Neural progenitor cell (in vitro differentiated cells): ENCODE measurements at places on chromosomes 7 and 10. TPM values are rescaled to one million over a fixed set of nuclear protein-coding genes. Genes with fewer than 3 reads are reported as not detected.

DNA sequence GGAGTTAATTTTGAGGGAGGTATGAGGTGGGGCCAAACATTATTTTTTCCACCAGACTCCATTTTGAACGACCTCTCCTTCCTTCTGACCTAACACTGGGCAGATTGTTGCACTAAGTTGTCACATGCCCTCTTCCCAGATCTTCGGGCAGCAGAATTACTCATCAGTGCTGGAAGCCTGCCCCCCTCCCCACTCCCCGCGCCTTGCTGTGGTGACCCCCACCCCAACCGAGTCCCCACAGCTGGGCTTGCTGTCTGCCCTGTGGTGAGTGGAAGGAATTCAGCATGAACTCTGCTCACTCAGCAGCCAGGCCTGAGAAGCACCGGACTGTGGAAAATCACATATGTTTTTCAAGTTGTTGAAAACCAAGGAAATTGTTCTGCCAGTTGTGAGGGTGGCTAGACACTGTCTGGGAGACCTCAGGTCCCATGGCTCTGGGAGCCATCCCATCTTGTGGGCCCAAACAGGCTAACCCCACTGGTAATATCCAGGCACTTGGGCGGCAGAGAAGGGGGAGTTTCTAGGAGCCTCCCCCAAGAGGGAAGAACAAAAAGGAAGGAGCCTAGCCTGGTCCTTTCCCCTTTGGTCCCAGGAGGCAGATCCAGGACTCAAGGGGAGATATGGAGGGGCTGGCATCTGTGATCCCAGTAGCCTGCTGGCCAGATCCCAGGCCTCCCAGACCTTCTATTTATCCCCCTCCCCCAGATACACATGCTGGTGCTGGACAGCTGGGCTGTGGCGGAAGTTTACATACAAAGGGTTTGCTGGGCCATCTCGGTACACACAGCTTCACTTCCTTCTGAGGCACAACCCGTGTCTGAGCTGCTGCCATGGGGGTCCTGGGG, 3.5 kb upstream of the AEBP1 start:
- no peaks in the 10 kb centered on the region for H3K36me3 ChIP-seq
- peaks cover 40% of the 10 kb centered on the region for H3K27me3 ChIP-seq
- no peak overlapping the region for H3K4me3 ChIP-seq
- DNase-seq: no peak

- no peak overlapping the region for H3K27ac ChIP-seq
- H3K27me3 ChIP-seq: no peaks in the 10 kb centered on the region
- no peak for DNase-seq
- H3K36me3 ChIP-seq: no peaks in the 10 kb centered on the region
These were observed 12.3 kb downstream of the ERCC6 start for GRCh38 chr10:49526619-49527018.

The CPXM2 gene
- not detected in 2 replicates for total RNA-seq

The ZNF775 gene
- 3.0 and 26.1 TPM in 2 replicates for total RNA-seq

DNA sequence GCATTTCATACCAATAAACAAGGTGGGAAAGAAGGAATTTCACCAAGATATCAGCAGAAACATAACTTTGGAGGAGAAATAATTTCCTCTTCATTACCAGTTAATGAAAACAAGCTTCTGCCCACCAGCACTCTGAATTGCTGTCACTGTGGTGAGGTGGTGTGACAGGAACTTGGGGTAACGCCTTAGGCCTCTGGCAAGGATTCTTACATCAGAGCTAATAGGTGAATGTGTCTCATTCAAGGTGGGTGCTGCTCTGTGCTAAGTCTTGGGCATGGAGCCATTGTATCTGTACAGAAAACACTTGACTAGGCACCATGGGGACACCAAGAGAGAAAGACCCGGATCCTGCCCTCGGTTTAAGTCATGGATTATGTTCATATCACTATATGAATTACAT, 8.3 kb upstream of the LOXL4 start:
- no peak overlapping the region for H3K27ac ChIP-seq
- H3K27me3 ChIP-seq: no peaks in the 10 kb centered on the region
- H3K36me3 ChIP-seq: no peaks in the 10 kb centered on the region
- no peaks in the 10 kb centered on the region for H3K4me1 ChIP-seq

- no peak overlapping the region for H3K27ac ChIP-seq
- DNase-seq: no peak
- H3K27me3 ChIP-seq: no peaks in the 10 kb centered on the region
- no peak overlapping the region for H3K4me3 ChIP-seq
- H3K36me3 ChIP-seq: no peaks in the 10 kb centered on the region
- H3K4me1 ChIP-seq: no peaks in the 10 kb centered on the region
These were observed 63.8 kb downstream of the PALS2 start for GRCh38 chr7:24637021-24637420.

DNA sequence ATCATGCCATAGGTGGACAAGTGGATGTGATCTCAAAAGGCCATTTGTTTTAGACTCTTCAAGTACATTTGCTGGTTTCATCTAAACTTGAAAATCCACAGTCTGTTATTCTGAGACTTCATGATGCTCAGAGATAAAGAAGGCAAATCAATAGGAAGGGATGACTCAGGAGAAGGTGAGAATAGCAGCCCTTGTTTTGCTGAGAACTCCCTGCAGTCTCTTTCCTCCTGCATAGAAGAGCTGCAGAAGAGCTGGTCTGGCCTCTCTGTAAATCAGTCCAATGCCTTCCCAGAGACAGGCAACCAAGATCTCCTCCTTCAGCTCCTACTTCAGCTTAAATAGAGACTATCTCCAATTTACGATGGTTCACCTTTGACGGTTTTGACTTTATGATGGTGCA, 4.0 kb upstream of the BAIAP2L1 start:
- no peak for DNase-seq
- no peaks in the 10 kb centered on the region for H3K36me3 ChIP-seq
- H3K4me1 ChIP-seq: no peaks in the 10 kb centered on the region
- no peak overlapping the region for H3K27ac ChIP-seq

GRCh38 chr10:47340608-47341170, 7.5 kb upstream of the RBP3 start:
- H3K27me3 ChIP-seq: no peaks in the 10 kb centered on the region
- DNase-seq: peak; percentile 49
- H3K36me3 ChIP-seq: no peaks in the 10 kb centered on the region
- no peaks in the 10 kb centered on the region for H3K4me1 ChIP-seq
- H3K4me3 ChIP-seq: no peak overlapping the region

- H3K4me3 ChIP-seq: no peak overlapping the region
- H3K36me3 ChIP-seq: no peaks in the 10 kb centered on the region
- no peaks in the 10 kb centered on the region for H3K27me3 ChIP-seq
- no peak overlapping the region for H3K27ac ChIP-seq
- no peak for DNase-seq
- peaks cover 40% of the 10 kb centered on the region for H3K4me1 ChIP-seq
These were observed 6.5 kb downstream of the FAM53B start for GRCh38 chr10:124737708-124738107.

- H3K27ac ChIP-seq: no peak overlapping the region
- H3K36me3 ChIP-seq: peaks cover 5% of the 10 kb centered on the region
- no peaks in the 10 kb centered on the region for H3K4me1 ChIP-seq
- H3K27me3 ChIP-seq: no peaks in the 10 kb centered on the region
- no peak overlapping the region for H3K4me3 ChIP-seq
- peak; percentile 23 for DNase-seq
These were observed 624.9 kb downstream of the ARL4A start for GRCh38 chr7:13312307-13312706.

- no peaks in the 10 kb centered on the region for H3K36me3 ChIP-seq
- no peaks in the 10 kb centered on the region for H3K27me3 ChIP-seq
- H3K4me3 ChIP-seq: no peak overlapping the region
- no peak overlapping the region for H3K27ac ChIP-seq
These were observed 167.9 kb downstream of the NEURL1 start for GRCh38 chr10:103661198-103661950.

The GBX1 gene
- not detected in 2 replicates for total RNA-seq

The CPED1 gene
- not detected in 2 replicates for total RNA-seq

DNA sequence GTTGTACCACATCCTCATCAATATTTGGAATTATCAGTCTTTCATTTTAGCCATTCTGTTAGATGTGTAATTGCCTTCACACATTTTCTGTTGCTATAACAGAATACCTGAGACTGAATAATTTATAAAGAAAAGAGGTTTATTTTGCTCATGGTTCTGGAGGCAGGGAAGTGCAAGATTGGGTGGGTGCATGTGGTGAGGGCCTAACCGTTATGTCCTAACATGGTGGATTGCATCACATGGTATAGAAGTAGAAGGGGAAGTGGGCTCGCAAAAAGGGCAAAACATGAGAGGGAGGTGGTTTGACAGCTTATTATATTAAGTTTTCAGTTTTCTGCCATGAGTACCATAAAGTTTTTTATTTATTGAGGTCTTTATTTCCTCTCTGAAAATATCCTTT, 452.0 kb downstream of the ARL4A start:
- DNase-seq: no peak
- H3K4me1 ChIP-seq: no peaks in the 10 kb centered on the region
- no peak overlapping the region for H3K4me3 ChIP-seq
- no peaks in the 10 kb centered on the region for H3K36me3 ChIP-seq
- no peaks in the 10 kb centered on the region for H3K27me3 ChIP-seq
- no peak overlapping the region for H3K27ac ChIP-seq

GRCh38 chr7:116284390-116284789, 74.1 kb downstream of the TES start:
- H3K4me1 ChIP-seq: no peaks in the 10 kb centered on the region
- H3K27me3 ChIP-seq: no peaks in the 10 kb centered on the region
- DNase-seq: no peak
- no peak overlapping the region for H3K4me3 ChIP-seq
- H3K27ac ChIP-seq: no peak overlapping the region

DNA sequence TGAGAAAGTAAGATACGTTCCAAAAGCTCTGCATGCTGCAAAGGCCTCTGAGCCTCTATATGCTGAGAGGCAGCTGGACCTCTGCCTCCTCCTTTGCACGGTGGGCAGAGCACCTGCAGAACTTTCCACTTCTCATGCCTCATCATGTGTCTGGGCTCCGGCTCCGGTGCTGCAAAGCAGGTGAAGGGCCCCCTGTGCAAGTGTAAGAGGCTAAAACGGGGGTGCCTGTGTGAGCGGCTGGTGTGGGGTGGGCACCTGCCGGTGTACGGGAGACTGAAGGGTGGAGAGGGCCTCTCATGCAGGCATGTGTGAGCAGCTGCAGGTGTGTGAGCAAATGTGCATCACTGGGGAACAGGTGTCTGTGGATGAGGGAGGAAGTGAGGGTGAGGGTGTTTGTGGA, 121.0 kb downstream of the KCNMA1 start:
- H3K36me3 ChIP-seq: no peaks in the 10 kb centered on the region
- H3K4me1 ChIP-seq: peaks cover 18% of the 10 kb centered on the region
- H3K27me3 ChIP-seq: no peaks in the 10 kb centered on the region
- H3K4me3 ChIP-seq: no peak overlapping the region
- no peak overlapping the region for H3K27ac ChIP-seq

The SLIT1 gene
- 0.74 and 0.92 TPM in 2 replicates for total RNA-seq

- H3K27me3 ChIP-seq: no peaks in the 10 kb centered on the region
- no peak overlapping the region for H3K4me3 ChIP-seq
- H3K4me1 ChIP-seq: no peaks in the 10 kb centered on the region
- H3K27ac ChIP-seq: no peak overlapping the region
- H3K36me3 ChIP-seq: no peaks in the 10 kb centered on the region
These were observed 223.8 kb downstream of the PLXDC2 start for GRCh38 chr10:20040012-20040411.

GRCh38 chr7:115822801-115823200, 207.8 kb downstream of the TFEC start:
- no peak for DNase-seq
- no peaks in the 10 kb centered on the region for H3K36me3 ChIP-seq
- no peaks in the 10 kb centered on the region for H3K27me3 ChIP-seq
- peaks cover 13% of the 10 kb centered on the region for H3K4me1 ChIP-seq
- no peak overlapping the region for H3K4me3 ChIP-seq
- no peak overlapping the region for H3K27ac ChIP-seq

- no peaks in the 10 kb centered on the region for H3K4me1 ChIP-seq
- H3K4me3 ChIP-seq: no peak overlapping the region
- no peak for DNase-seq
- no peaks in the 10 kb centered on the region for H3K36me3 ChIP-seq
- no peaks in the 10 kb centered on the region for H3K27me3 ChIP-seq
- H3K27ac ChIP-seq: no peak overlapping the region
These were observed 125.3 kb upstream of the AMPH start for GRCh38 chr7:38756521-38756920.

The EBLN1 gene
- total RNA-seq: not detected in 2 replicates

DNA sequence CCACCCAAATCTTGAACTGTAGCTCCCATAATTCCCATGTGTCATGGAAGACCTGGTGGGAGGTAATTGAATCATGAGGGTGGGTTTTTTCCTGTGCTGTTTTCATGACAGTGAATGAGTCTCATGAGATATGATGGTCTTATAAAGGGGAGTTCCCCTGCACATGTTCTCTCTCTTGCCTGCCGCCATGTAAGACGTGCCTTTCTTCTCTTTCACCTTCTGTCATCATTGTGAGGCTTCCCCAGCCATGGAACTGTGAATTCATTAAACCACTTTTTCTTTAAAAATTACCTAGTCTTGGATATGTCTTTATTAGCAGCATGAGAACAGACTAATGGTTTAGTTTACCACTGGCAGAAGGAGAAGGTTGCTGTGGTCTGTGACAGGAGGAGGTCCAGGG, 111.5 kb upstream of the RAB18 start:
- H3K27ac ChIP-seq: no peak overlapping the region
- H3K36me3 ChIP-seq: no peaks in the 10 kb centered on the region
- DNase-seq: no peak
- no peak overlapping the region for H3K4me3 ChIP-seq

The ZNF853 gene
- 6.2 and 8.2 TPM in 2 replicates for total RNA-seq

DNA sequence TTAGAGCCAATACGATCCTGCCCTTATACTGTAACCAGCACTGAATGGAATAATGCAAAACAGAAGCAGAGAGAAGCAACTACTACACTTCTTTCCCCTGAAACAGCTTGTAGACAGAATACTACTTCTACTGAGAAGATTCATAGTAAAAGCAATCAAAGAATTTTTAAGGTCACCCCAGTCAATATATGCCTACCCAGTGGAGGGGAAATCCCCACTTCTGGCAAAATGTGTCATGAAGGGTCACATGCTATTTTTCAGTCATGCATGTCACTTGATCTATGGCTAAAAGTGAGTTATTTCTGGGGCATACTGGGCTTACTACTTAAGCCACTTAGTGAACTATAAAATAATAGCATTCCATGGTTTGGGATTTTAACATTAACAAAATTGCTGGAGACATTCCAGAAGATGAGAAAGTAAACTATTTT, 25.6 kb downstream of the IRF5 start:
- no peak for DNase-seq
- H3K4me1 ChIP-seq: no peaks in the 10 kb centered on the region
- peaks cover 26% of the 10 kb centered on the region for H3K36me3 ChIP-seq
